RPMI7951 (cell line): ENCODE measurements at places on chromosomes 1 and 21. TPM values are rescaled to one million over a fixed set of nuclear protein-coding genes. Genes with fewer than 3 reads are reported as not detected.
A peak's percentile ranks its signal among the peaks of the same experiment; 100 is the strongest.

The TMEM82 gene
- not detected in 2 replicates for total RNA-seq

The HRNR gene
- total RNA-seq, result under 0.01 TPM in 1 of 2 replicates, not detected in the other

The DENND2D gene
- total RNA-seq, result not detected in 2 replicates

The C1orf53 gene
- 2.6 and 8.3 TPM in 2 replicates for total RNA-seq

The THRAP3 gene
- 62.0 and 75.0 TPM in 2 replicates for total RNA-seq

GRCh38 chr1:33388805-33389771, 41.8 kb downstream of the PHC2 start:
- DNase-seq, result peak; percentile 80

DNA sequence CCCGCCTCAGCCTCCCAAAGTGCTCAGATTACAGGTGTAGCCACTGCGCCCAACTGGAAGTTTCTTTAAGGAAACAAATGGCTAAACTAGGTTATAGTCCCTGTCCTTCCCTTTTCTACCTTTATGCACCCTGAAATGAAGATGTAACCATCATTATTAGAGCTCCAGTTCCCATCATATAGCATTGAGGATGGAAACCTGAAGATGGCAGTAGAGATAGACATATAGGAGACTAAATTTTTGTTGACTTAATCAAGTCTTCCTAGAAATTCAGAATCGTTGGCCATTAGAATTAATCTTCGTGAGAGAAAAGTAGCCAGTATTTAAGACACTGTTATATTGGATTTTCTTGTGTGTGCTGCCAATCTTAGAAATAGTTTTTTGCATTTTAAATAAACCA, 1016.3 kb upstream of the NCAM2 start:
- DNase-seq, result no peak
